ENCODE measurements at places on chromosomes 16 and 17.

- no peak for DNase-seq
Observed at GRCh38 chr17:49554694-49555494, 20.8 kb upstream of the NXPH3 start.

GRCh38 chr17:75832164-75832651, 12.0 kb downstream of the UNC13D start:
- DNase-seq, result no peak

- DNase-seq, result no peak
Observed at GRCh38 chr17:38428643-38429371, 543 bp downstream of the ARHGAP23 start.

GRCh38 chr16:29806099-29806579, at the start of gene MAZ:
Gene MAZ (plus strand): TSS chr16:29806529. CDS start chr16:29806702, 173 bp downstream.
- no peak for DNase-seq

DNA sequence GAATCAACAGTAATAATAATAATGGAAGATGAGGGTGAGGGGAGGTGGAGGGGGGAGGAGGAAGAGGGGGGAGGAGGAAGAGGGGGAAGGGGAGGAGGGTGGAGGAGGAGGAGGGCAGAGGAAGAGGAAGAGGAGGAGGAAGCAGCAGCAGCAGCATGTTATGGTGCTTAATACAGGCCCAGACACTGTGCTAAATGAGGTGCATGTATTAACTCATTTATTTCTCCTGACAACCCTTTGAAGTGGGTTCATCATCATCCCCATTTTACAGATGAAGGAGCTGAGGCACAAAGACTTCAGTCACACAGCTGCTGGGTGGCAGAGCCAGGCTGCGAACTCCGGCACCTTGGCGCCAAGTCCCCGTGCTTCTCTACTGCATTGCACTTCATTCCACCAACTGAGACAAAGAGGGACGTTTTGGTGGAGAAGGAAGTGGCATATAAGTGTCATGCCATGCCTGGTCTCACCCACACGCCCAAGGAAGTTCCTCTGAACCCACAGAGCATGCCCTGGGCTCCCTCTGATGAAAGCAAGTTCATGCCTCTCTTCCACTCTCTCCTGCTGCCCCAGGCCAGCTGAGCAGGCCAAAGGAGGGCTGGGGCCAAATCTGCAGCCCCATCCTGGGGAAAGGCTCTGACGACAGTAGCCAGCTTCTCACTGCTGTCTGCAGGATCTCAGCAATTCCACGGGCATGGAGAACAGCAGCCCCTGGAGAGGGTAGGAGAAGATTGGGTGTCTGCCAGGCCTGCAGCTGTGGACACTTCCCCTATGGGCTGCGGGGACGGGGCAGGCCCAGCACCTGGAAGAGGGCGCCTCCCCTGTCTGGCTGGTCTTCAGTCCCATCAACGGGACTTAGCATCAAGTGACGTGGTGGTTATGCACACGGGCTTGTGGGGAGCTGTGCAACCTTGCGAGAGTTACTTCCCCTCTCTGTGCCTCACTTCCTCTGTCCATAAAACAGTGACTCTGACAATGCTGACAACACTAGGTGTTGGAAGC, 21.8 kb downstream of the XYLT1 start:
- DNase-seq, result no peak

- no peak for DNase-seq
Observed at GRCh38 chr16:11076259-11077018, 132.1 kb downstream of the CLEC16A start.

DNA sequence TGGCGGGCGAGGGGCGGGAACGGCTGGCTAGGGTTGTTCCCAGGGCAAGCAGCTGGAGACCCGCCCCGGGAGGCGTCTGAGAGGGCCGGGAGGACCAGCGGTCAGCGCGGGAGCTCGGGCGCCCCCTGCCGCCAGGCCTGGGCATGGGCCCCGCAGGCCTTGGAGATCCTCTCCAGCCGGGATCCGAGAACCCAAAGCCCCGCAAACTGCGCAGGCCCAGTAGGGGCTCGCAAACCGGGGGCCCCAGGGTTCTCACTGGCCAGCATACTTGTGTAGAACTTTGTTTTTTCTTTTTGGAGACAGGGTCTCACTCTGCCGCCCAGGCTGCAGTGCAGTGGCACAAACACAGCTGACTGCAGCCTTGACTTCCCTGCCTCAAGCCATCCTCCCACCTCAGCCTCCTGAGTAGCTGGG, 20.8 kb upstream of the ZNF423 start:
- DNase-seq, result no peak

- no peak for DNase-seq
Observed at GRCh38 chr16:86869288-86870022, 291.1 kb downstream of the FOXL1 start.

GRCh38 chr16:64162613-64163375, 959.1 kb downstream of the CDH11 start:
- DNase-seq, result no peak

DNA sequence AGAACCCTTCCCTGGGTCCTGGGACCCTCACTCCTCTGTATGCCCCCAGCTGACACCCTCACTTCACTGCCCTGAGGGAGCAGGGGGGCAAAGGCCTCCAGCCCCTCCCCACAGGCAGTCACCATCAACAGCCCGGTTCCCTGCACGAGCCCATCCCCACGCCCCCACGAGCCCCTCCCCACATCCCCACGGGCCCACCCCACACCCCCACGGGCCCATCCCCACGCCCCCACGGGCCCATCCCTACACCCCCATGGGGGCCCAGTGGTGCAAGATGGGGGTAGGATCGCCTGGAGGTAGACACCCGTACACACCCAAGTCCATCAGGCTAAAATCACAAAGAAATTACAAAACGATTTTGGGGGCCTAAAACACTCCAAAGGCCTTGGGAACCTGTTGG, 42.3 kb downstream of the LMF1 start:
- no peak for DNase-seq

DNA sequence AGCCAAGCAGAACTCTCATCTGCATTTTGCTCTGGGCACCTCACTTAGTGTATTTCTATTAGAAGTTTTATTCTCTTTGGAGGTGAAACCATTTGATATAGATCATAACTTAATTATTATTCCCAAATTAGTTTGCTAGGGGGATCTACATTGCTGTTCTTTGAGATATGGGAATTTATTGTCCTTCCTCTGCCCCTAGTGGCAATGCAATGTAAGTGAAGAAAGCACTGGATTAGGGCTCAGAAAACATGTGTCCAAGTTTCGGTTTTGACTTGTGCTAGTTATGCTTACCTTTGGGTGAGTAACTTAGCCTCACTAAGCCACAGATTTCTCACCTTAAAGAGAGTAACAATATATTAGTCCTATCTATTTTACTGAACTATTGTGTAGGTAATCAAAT, 2.9 kb downstream of the KRT39 start:
- DNase-seq, result no peak

DNA sequence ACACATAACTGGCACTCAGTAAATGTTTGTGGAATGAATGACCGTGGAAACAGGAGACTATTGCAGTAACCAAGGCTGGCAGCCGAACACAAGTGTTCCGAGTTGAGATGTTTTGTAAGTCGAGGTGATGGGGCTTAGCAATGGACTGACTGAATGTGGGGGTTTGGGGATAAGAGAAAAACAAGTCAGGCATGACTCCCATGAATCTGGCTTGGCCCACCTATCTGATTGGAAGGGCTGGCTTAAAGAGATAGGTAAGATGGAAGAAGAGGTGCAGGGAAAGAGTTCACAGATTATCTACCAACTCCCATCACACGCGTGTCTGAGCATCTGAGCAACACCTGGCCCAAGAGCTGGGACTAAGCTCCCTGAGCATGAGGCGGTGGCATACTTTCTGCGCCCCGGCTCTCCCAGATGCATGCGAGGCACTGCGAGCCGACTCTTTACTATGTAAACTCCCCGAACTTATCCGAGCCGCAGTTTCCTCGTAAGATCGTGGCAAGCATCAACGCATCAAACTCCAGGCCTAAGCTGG, 539 bp downstream of the IFT20 start:
- no peak for DNase-seq
